ENCODE measurements at places on chromosomes 6 and 20. TPM values are rescaled to one million over a fixed set of nuclear protein-coding genes. Genes with fewer than 3 reads are reported as not detected.

Gene USP49
- 1.9 TPM for total RNA-seq

Gene GLO1
- 168 TPM for total RNA-seq

Gene TAF4
- 4.3 TPM for total RNA-seq

Gene CCM2L
- 12.3 TPM for total RNA-seq

Gene CTCFL
- total RNA-seq, result not detected

Gene SSTR4
- not detected for total RNA-seq

Gene IL17F
- total RNA-seq, result not detected

Gene HEY2
- 0.40 TPM for total RNA-seq

Gene IL20RA
- total RNA-seq, result not detected

Gene TMEM74B
- 1.4 TPM for total RNA-seq

Gene PRL
- not detected for total RNA-seq

Gene MAS1
- not detected for total RNA-seq

Gene PRR18
- not detected for total RNA-seq

Gene TGM3
- not detected for total RNA-seq

Gene SLC22A16
- not detected for total RNA-seq

Gene KCNQ5
- not detected for total RNA-seq

Gene RAB23
- 10.1 TPM for total RNA-seq

Gene GLP1R
- total RNA-seq, result not detected

Gene CDSN
- not detected for total RNA-seq

Gene BTN1A1
- not detected for total RNA-seq

Gene GNAS-AS1
- not detected for total RNA-seq

Gene ZSCAN26
- 18.6 TPM for total RNA-seq

Gene MYMX
- total RNA-seq, result not detected

Gene PLA2G7
- total RNA-seq, result not detected

Gene XKR7
- total RNA-seq, result not detected

Gene SPEF1
- not detected for total RNA-seq
